ENCODE measurements at places on chromosomes 3 and 15. TPM values are rescaled to one million over a fixed set of nuclear protein-coding genes. Genes with fewer than 3 reads are reported as not detected.

DNA sequence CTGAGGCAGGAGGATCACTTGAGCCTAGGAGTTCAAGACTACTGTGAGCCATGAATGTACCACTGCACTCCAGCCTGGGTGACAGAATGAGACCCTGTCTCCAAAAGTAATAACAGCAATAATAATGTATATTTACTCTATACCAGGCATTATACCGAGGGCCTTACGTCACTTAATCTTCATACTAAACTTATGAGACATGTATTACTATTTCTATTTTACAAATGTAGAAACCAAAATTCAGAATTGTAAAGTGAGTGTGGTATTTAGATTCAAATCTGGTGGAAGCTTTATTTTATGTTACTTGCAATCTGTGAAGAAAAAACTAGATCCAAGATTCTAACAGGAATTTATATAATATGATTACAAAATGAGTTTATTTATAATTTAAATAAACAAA, 9.7 kb upstream of the BLM start:
- no peak for DNase-seq

Gene C3orf20
- not detected for polyA plus RNA-seq

DNA sequence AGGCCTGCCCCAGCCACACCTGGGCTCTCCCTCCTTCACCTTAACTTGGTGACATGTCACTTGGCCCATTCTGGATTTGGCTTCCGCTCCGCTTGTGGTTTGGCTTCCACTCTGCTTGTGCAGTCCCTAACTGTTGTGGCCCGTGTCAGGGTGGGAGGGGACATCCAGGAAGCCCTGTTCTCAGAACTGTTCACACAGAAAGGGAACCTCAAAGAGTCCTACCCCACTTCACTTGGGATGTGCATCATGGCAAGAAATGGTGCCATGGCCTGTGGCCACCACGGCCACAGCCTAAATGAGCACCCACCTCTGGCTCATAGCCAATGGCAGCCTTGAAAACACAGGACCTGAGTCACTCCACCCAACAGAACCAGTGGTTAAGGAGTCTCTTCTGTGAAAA, 63.4 kb downstream of the CYP19A1 start:
- no peak for DNase-seq

DNA sequence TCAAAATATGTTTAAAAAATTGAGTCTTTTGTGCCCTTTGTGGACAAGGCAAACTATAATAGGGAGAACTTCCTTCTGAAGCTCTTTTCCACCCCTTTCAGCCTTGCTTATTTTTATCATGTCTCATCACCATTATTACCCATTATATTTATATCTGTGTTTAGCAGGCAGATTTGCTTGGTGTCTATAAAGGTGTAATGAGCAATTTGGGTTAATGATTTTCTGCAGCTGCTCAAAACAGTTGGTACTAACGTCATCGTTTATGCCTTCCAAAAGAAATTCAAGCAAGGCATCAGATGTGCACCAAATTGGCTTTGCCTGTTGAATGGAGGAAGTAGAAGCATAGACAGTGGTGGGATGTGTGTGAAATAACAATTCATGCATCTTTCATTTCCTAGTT, 483.7 kb upstream of the SGO1 start:
- DNase-seq, result no peak

- no peak for DNase-seq
Measured at GRCh38 chr3:60036803-60037202, 987.0 kb upstream of the CFAP20DC start.

DNA sequence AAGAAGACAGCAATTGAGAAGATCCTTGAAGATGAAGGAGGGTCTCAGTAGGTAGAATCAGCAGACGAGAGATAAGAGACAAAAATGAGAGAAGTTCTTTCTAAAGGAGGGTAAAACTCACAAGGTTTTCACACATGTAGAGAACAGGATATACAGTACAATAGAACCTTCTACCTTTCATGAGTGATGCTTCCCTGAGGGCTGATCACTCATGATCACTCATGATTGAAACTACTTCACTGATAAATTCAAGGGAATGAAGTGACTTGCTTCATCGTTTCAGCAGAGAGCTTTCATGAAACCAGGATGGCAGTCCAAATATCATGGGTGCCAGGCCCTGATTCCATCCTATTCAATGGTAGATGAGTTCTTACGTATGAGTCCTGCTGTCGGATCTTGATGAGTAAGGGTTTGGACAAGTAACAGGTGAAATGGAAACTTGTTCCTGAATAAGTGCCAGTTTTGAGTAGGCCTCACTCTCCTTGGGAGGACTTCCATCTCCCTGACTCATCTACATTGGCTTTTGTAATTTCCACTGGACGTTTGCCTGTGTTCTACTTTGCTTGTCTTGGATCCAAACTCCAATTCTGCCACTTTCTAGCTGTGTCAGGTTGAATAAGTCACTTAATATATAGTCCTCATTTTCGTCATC, 9.6 kb upstream of the CLDN16 start:
- DNase-seq, result no peak

GRCh38 chr15:88132499-88132898, 124.0 kb downstream of the NTRK3 start:
- no peak for DNase-seq

Gene CKMT1B
- 17.2 TPM for polyA plus RNA-seq

- DNase-seq, result peak; percentile 78
Measured at GRCh38 chr3:169323578-169324451, 339.7 kb downstream of the MECOM start.

DNA sequence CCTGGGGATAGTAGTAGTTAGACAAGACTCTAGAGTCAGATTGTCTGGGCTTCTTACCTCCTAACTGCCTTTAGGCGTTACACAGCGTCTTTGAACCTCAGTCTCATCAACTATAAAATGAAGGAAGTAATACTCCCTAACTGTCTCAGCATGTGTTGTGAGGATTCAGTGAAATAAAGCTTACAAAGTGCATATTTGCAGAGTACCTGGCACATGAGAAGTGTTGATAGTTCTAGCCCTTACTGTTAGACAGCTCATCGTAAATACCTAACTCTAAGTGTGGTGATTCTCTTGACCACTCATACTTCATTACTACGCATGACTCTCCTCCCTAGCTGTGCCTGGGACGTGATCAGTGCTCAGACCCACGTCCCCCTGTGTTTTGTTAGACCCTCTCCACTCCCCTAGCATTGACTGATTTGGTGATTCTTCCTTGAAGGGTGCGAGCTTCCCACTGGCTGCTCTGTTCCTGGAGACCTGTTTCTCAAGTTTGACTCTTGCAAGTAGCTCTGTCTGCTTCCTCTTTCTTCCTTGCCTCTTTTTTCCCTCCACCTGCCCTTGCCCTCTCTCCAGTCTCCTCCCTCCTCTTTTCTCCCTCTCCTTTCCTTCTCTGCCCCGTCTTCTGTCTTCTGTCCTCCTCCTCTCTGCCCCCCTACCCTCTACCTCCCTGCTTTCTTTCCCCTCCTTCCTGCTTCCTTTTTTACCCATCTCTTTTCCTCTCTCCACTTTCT, 124.2 kb downstream of the SLC25A26 start:
- DNase-seq, result peak; percentile 29

GRCh38 chr3:189822726-189823125, 191.5 kb downstream of the TP63 start:
- DNase-seq, result no peak

Gene CPA3
- polyA plus RNA-seq, result 1.1 TPM

GRCh38 chr3:52912885-52913731, 15.8 kb upstream of the STIMATE start:
- DNase-seq, result no peak

Gene FGD5
- polyA plus RNA-seq, result 9.5 TPM

DNA sequence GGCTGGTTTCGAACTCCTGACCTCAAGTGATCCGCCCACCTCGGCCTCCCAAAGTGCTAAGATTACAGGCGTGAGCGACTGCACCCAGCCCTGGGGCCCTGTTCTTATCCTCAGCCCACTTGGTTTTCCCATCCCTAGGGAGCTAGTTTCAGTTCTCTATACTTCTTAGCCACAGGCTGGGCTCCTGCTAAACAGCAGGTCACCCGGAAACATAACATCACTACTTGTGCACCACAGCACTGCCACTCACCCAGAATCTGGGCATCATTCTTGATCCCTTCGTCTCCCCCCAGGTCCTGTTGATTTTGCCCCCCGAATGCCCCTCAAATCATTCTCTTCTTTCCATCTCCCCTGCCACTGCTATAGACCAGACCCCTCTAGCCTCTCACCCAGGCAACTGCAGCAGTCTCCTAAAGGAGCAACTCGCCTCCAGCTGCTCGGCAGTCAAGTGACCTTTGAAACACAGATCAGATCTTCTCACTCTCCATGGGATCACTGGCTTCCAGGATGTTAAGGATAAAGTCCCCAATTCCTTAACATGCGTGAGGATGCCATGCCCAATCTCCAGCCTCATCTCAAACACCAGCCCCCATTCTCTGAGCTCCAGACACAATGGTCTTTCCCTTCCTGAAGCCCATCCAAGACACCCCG, 5.6 kb upstream of the AP3S2 start:
- no peak for DNase-seq

DNA sequence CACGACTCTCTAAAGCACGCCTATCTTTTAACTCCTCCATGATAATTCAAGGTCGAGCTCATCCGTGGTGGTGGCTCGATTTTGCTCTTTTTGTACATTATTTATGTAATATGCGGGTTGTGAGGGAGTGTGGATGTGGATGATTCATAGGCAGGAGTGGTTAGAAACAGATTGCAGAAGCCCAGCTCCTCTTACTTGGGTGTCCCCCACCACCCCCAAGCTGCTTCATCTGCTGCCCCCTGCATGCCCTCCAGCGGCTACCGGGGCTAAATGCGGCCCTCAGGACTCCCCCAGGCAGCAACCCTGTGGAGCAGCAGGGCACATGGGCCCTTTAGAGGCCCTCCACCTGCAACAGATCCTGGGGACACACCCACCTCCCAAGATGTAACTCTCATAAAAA, 111.5 kb upstream of the SELENOK start:
- DNase-seq, result no peak

DNA sequence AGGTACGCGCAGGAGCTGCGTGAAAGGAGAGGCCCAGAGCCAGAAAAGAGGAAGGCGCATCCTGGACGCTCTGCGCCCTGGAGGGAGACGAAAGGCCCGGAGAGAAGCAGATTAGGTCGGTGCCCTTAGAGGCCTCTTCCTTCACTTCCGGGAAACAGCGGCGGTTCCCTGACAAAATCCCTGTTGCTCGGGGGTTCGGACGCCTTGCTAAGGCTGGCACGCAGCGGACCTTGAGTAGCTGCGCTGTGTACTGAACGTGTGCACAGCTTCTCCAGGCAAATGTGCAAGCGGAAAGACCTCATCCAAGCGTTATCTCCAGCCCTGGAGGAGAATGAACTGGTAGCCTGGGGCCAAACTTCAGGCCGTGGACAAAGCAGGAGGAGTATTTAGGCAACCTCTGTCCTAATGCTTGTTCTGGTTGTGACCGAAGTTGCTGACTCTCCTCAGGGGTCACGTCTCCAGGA, 3.0 kb upstream of the SOX14 start:
- DNase-seq, result no peak

- DNase-seq, result no peak
Measured at GRCh38 chr3:128252083-128252482, 98.8 kb downstream of the EEFSEC start.

DNA sequence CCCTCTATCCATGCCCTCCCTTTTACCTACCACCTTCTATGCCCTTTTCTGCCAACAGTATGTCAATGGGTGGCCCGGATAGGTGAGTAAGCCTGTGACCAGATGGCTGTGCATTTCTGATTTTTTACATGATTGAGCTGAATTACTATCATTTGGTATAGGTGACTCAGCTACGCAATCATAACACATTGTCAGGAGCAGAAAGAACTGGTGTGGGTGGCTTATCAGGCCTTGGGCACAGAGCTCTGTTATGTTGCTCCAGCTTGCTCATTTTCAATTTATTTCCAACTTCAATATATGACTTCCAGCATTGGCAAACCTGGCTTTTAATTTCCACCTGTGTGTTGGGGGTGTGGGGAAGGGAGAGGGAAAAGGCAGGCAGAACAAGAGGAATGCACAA, 86.6 kb upstream of the AGBL1 start:
- no peak for DNase-seq

DNA sequence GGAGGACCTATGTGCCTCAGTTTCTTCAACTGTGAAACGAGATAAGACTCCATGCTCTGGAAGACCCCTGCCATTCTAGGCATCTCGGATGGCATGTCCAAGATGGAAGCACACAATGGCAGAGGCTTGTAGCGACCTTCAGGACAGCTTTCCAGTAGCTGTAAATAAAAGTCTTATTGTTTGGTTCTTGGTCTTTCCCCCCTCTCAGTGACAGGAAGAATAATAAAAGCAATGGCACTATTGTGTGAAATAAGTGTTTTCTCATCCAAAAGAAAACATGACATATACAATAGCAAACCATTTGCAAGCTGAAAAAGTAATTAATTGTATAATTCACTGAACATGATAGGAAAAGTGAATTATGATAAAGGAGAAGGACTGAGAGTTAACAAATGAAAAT, 32.5 kb upstream of the CD47 start:
- DNase-seq, result no peak

DNA sequence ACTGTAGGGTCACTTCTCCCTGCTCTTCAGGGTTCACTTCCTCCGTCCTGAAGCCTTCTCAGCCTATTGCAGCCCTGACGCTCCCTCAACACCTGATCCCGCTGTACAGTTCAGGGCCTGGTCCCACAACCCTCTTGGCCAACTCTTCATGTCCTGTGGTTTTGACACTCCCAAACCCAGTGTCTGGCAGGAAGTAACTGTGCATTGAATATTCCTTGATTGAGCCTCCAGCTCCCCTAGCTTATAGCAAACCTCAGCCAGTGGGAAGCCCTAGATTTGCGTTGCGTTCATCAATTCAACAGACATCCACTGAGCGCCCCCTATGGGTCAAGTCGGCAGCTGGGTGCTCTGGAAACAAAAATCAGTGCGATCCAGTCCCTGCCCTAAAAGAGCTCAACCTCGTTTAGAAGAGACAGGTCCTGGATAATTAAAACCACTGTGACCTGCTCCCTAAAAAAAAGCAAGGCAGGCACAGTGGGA, 13.5 kb downstream of the UBAP1L start:
- DNase-seq, result peak; percentile 50

- no peak for DNase-seq
Measured at GRCh38 chr3:73552700-73553099, 72.0 kb downstream of the PDZRN3 start.

- DNase-seq, result no peak
Measured at GRCh38 chr15:53979051-53979788, 979 bp downstream of the UNC13C start.

DNA sequence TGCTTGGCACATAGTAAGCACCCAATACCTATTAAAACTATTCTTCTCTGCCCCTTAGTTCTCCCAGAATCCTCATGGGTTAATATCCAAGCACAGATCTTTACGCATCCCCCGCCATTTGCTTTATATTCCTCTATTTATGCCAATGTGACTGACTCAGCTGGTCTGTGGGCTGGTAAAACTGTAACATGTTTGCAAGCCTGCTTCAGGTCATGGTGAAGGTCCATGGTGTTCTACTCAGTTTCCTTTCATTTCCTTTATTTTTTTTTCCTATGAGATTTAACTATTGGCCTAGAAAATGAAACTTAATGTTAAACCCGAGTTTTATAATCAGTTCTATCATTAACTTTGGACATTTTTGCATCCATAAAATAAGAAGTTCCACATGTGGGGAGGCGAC, 47.0 kb downstream of the FRMD4B start:
- DNase-seq, result no peak

DNA sequence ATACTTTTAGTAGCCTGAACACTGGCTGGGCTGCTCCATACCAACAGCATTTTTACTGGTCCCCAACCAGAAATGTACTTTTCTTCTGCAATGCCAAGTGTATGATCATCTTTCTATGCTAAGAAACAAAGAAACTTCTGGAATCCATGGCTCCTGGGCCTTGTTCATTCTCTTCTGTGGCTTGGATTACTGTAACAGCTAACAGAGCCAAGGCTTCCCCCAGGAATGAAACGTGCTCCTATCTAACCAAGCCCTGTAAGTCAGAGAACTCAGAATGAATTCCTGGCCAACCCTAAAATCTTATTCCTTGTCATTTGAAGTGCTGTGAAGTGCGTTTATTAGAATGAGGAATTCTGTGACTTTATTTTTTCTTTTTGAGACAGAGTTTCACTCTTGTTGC, 102.9 kb upstream of the RAD18 start:
- DNase-seq, result no peak
